Central memory CD4-positive, alpha-beta T cell (primary cell): ENCODE measurements at places on chromosomes 11 and 22.

DNA sequence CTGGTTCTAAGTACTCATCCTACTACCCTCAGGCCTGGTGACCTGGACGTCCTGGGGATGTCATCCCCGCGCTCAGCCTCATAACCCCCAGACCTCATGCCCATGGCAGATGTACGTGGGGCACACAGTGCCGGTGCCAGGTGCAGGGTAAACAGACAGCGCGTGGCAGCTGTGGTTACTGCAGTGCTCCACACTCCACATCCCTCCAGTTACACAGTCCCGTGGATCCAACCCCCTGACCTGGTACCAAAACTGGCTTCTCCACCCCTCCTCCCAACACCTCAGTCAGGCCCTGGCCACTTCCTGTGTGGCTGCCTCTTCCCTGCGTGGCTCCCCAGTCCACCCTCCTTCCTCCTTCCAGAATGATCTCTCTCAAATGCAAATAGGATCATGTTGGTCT lies 95.2 kb downstream of the DSCAML1 start:
- DNase-seq, result no peak

- no peak for DNase-seq
Observed at GRCh38 chr11:69866648-69867047, 47.4 kb upstream of the FGF3 start.

DNA sequence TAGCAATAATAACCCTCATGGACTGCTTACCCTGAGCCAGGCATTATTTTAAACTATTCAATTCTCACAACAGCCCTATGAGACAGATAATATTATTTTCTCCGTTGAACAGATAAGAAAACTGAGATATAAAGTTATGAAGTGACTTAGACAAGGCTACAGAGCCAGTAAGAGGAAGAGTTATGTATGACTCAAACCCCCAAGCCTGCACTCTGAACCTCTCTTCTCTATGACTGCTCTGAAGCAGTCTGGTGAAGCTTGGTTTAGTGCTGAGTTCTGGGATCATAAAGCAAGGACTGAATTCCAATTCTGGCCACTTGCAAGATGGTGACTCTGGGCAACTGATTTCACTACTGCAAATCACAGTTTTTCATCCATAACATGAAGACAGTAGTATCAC lies 34.5 kb downstream of the TNKS1BP1 start:
- DNase-seq, result no peak

DNA sequence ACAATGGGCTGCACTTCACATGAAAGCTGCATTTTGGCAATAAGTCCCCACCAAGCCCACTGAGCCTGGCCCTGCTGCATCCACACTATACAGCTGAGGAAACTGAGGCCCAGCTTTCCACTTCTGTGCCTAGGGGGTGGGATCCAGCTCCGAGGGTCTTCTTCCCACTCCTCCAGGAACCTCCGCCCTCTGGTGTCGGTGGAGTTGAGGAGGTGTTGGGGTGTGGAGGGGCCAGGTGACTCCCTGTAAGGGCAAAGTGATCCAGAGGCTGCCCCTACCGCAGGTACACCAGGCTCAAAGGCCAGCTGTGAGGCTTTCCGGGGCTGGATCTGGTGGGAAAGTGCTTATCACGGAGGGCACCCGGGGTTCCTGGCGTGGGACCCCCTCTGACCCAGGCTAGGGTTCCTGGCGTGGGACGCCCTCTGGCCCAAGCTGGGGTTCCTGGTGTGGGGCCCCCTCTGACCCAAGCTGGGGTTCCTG lies 125.0 kb downstream of the KCNQ1 start:
- no peak for DNase-seq

DNA sequence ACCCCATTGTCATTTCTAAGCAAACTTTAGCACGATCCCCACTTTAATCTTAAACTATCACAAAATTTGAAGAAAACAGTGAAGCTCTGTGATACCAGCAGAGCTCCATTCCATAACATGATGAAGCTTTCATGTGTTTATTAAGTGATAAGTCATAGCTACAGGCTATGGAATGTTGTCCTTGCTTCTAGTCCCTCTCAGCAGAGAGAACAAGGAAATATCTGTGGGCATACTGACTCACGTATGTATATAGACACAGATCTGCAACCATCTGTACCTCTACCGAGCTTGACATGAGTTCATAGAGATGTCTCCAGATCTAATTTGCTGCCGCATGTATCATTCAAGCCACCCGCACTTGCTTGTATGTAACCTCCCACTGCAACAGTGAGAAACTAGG lies 588.9 kb downstream of the ETS1 start:
- no peak for DNase-seq

- no peak for DNase-seq
Observed at GRCh38 chr11:43021466-43021865, 290.3 kb upstream of the API5 start.

- no peak for DNase-seq
Observed at GRCh38 chr11:60985501-60985900, 14.0 kb downstream of the CD6 start.

DNA sequence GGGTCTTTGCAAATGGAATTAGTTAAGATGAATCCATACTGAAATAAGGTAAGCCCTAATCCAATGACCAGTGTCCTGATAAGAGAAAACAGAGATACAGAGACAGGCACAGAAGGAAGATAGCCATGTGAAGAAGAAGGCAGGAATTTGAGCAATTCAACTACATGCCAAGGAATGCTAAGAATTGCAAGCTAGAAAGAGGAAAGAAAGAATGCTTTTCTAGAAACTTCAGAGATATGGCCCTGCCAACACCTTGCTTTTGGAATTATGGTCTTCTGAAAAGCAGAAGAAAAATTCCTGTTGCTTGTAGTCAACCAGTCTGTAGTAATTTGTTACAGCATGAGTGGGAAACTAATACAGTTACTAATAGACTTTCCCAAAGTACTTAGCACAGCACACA lies 111.3 kb downstream of the SLC17A6 start:
- DNase-seq, result no peak

DNA sequence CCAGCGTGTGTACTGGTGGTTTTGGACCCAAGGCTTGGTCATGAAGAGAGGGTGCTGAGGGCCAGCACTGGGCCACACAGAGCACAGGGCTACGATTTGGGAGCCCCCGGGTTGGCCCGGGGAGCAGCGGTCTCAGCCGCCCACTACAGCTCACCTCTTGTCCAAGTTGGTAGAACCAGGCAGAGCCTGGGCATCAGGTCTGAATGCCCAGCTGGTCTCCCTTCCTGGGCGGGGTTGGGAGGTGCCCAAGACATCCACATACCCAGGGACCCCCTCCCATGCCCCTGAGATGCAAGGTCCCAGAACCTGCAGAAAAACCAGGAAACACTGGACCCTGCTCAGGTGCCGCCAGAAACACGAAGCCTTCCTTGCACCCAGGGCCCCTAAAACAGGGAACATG lies 18.0 kb downstream of the CELSR1 start:
- DNase-seq, result no peak

- DNase-seq, result no peak
Observed at GRCh38 chr11:124610295-124610694, 933 bp upstream of the PANX3 start.

DNA sequence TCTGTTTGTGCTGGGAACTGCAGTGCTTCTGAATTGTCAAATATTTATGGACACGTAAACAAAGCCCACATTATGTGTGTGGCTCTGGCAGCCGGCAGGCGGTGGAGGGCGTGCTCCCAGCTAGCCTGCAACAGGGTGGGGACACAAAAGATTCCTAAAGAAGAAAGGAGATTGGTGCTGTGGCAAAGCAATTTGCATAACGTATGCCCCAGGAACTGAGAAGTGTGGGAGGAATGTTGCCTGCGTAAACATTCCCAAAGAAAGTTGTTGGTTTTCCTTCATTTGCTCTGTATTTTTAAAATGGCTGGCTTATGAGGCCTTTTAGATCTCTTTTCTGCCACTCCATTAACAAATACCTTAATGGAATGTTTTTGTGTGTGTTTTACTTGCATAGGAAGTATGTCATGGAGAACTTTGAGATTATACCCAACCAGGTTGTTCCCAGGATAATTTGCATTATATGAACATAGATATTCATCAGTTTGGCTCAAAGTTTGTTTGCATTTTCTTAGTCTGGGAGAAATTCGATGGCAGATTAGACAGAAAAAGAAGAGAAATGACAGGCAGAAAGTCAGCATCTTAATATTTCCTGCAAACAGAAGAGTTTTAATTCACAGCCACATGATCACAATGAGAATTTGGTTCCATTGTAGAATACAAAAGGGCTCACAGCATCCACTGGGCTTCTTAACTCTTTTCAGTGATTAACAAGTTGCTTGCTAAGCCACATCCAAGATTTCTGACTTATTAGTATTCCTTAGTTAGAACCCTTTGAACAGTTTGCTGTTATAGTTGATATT lies 41.8 kb upstream of the DLAT start:
- no peak for DNase-seq

GRCh38 chr11:92769112-92769511 lies 200.3 kb upstream of the MTNR1B start:
- no peak for DNase-seq

GRCh38 chr11:36763187-36763586 lies 165.2 kb upstream of the RAG2 start:
- DNase-seq, result no peak

DNA sequence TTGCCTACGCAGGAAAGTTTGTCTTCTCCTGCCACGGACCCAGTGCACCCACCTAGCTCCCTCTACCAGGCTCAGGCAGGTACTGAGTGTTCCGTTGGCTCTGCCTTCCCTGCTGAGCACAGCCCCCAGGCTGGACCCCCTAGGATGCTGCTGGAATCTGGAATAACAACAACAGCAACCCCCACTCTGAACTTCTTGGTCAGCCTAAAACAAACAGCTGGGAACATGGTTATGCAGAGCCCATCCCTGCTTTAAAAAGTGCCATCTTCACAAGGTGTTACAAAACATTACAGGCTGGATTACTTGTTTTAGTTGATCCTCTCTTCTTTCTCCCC lies 1.8 kb downstream of the OPCML start:
- DNase-seq, result no peak

- DNase-seq, result no peak
Observed at GRCh38 chr11:7635137-7635536, 38.2 kb downstream of the CYB5R2 start.

- DNase-seq, result no peak
Observed at GRCh38 chr11:111334532-111335502, 36.5 kb downstream of the POU2AF3 start.

GRCh38 chr11:121055076-121055475 lies 31.2 kb downstream of the TBCEL start:
- no peak for DNase-seq

DNA sequence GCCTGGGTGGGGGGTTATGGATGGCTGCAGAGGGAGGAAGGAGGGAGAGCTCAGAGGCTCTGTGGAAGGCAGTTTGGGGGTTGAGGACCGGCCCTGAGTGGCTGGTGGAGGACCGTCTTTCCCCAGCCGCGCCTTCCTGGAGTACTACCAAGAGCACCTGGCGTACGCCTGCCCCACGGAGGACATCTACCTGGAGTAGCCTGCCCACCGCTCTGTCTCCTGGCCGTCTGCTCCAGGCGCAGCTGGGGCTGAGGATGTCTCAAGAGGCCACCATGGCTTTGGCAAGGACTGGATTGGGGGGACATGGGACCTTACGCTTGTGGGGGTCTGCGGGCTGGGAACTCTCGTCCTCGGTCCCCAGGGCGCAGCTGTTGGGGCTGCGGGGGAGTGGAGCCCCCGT lies 10.0 kb downstream of the MAPK8IP2 start:
- no peak for DNase-seq

GRCh38 chr11:120648771-120649170 lies 137.2 kb downstream of the GRIK4 start:
- DNase-seq, result no peak

DNA sequence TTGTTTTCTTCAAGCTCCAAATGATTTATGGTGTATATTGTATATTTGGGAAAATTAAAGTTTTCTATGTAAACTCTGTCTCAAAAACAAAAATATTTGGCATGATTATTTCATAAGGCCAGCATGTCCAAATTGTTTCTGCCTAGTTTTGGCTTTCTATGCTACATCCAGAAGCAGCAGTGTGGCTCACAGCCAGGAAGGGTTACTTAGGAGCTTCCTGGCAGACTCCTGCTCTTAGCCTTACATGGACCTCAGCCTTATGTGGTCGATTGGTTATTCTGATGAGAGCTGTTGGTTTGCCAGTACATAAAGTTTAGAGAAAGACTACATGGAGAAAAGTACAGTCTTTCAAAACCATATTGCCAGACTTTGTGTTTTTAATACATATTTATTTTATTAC lies 297.7 kb upstream of the FAT3 start:
- no peak for DNase-seq

DNA sequence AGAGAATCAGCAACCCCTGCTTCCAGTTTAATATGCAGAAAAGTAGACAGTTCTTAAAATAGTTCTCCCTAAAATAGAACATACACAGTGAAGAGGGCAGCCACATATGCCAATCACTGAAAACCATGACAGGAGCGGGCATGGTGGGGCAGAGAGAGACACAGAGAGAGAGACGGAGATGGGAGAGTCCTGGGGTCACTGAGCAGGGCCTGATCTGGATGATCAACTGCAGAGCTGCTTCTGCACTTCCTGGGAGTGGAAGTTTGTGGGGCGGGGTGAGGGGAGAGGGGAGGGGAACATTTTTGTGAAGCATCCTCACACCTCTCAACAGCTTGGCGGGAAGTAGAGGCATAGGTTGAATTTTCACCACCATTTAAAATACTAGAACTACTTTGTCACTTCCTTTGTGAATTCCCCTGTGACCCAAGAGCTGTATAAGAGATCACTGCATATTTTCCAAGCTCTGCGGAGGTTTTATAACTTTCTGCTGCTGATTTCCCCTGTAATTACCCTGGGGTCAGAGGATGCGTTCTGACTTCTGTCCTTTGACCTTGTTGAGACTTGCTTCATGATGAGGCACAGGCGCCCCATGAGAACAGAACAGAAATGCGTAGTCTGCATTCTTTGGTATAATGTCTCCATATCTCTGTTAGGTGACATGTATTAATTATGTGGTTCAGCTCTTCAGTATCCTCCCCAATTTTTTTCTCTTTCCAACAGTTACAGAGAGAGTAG lies 419.4 kb downstream of the BRD1 start:
- DNase-seq, result no peak

DNA sequence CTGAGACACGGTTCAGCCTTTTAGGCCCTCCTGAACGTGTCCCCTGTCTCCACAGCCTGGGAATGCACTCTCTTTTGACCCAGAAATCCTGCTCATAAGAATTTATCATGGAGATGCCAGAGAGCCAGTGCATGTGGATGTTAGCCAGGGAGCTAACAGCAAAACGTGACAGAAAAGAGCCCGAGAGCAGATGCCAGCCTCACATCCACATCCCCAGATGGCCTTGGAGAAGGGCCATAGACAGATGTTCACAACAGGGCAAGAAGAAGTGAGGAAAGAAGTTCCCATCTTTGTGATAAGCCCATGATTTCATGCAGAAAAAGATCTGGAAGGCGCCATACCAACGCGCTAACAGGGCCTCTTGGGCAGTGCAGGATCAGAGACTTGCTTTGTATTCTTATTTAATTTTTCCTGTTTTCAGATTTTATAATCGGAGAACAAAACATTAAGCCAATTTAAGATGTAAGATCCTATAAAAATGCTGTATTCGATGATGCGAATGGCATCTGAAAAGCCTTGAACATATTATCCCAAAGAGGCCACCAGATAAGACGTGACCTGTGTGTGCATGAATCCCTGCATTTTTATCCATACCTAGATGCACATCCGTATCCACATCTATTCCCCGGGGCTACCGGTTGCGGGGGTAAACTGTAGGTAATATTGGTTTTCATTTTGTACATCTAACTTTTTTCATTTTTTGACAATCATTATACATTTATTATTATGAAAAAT lies 48.7 kb downstream of the IGLL5 start:
- no peak for DNase-seq
